ENCODE measurements at places on chromosomes 3 and 15.

DNA sequence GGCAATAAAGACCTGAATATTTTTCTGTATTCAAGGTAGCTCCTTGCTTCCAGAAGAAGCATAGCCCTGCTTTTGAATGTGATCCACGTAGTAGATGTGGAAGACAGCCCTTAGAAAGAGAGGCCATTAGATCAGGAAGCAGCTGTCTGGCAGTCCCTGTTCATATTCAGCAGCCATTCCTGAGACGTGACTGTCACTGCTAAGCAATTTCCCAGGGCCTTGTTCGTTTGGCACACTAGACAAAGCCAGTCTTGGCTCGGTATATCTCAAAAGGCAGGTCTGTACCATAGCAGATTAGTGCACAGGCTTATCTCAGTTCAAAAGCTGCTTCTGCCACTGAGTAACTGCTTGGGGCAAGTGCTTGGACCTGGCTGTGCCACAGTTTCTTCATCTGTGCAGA, 287.8 kb upstream of the MCTP2 start:
- no peak for DNase-seq

GRCh38 chr15:75213768-75214221, 12.1 kb downstream of the C15orf39 start:
- DNase-seq, result no peak

GRCh38 chr3:154943981-154944380, 136.1 kb upstream of the MME start:
- DNase-seq, result no peak

GRCh38 chr3:131033480-131034080, 6.9 kb downstream of the NEK11 start:
- DNase-seq, result peak; percentile 60

DNA sequence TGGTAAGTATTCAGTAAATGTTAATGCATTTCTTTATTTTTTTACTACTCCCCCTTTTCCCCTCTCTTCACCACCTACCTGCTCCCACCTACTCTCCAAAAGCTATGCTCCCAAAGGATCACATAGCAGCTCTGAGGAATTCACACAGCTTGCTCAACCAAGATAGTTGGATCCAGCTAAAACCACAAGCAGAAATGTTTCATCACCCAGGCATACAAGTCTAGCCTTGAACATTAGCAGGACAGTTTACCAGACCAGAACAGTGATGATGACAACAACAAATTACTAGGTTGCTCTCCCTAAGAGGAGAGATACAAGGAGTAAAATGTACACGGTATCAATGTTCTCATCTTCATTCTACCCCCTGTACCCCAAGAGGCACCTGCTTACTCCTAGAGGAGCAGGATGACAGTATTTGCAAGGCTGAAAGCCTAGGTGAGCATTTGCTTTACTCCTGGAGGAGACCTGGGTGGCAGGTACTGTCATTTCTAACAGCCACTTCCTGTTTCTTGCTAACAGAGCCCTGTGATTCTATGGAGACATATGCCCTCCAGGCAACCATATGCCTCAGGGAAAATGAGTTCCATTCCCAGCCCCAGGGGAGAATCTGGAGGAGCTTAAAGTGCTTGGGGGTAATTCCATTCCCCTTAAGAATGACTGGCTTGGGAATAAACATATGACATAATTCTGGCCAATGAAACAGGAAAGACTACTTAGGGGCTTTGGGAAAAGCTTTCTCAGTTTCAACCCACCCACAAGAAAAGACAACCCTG, 237.5 kb downstream of the NTRK3 start:
- no peak for DNase-seq

GRCh38 chr15:74396146-74396438, 28.6 kb upstream of the CYP11A1 start:
- no peak for DNase-seq

- no peak for DNase-seq
Measured at GRCh38 chr15:95363646-95364045, 966.9 kb upstream of the NR2F2 start.

GRCh38 chr3:120324190-120324589, 25.0 kb downstream of the LRRC58 start:
- no peak for DNase-seq

DNA sequence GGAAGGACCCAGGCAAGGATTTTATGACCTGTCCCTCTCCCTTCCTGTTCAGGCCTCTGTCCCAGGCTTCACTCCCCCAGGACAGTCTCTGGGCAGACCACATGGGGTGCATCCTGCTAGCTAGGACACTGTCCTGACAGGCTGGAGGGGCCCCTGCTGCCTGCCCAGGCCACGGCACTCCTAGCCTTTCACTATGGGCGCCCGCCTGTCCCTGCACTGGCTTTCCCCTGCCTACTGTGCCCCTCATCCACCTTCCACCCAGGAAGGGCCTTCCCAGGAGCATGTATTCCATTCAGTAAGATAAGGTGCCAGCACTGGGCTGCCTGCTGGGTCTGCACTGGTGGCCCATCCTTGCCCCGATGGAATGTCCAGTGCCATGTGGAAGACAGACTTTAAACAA, 145.3 kb downstream of the DNAJB8 start:
- no peak for DNase-seq

- DNase-seq, result peak; percentile 72
Measured at GRCh38 chr3:182618085-182618732, 175.1 kb upstream of the ATP11B start.

DNA sequence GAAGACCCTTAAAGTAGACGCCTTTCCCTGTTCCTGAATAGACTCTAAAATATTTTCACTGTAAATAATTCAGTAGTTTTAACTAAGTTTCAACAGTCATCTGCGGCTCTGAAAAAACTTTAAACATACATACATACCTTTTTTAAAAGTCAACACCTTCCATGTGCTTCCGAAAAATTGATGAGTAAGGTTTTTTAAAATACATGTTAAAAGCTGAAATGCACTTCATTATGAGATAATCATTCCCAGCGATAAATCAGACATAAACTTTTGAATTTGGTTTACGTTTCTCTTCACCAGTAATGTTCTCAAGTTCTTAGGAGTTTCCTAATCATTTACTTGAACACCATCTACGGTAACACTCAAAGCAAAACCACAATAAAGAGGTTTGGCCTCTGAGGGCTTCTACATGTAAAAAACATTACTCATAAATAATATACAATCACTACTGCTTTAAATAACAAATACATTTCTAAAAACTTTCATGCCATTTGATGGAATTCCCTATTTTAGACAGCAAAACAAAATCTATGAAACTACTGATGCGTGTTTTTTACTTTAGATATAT, 403.5 kb downstream of the SHQ1 start:
- no peak for DNase-seq

- no peak for DNase-seq
Measured at GRCh38 chr3:104635872-104636580, 730.7 kb upstream of the ALCAM start.

DNA sequence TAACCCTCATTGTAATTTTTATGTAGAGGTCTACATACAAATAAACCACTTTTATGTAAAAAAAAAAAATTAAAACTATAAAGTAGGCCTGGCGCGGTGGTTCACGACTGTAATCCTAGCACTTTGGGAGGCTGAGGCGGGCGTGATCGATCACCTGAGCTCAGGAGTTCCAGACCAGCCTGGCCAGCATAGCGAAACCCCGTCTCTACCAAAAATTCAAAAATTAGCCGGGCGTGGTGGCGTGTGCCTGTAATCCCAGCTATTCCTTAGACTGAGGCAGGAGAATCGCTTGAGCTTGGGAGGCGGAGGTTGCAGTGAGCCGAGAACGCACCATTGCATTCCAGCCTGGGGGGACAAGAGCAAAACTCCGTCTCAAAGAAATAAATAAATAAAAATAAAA, 766 bp upstream of the SLC12A6 start:
- no peak for DNase-seq

DNA sequence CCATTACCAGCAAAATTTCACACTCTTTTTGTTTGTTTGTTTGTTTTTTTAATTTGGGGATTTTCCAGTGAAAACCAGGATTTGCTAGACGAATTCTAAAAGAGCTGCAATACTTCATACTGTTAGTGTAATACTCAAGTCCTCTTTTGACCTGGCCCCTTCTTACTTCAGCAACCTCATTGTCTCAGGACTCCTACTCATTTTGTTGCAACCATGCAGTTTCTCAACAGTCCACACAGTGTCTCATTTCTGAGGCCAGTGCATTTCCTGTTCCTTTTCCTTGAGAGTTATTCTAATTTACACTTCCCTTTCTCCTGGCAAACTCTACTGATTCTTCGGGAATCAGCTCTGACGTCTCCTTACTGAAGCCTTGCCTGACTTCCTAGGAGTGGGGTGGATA, 35.6 kb downstream of the NSUN3 start:
- DNase-seq, result no peak

- DNase-seq, result no peak
Measured at GRCh38 chr15:97168704-97169475, 791.6 kb upstream of the ARRDC4 start.

- DNase-seq, result no peak
Measured at GRCh38 chr3:188671971-188672370, 499.8 kb upstream of the TPRG1 start.

- no peak for DNase-seq
Measured at GRCh38 chr3:73389117-73389813, 235.5 kb downstream of the PDZRN3 start.

- DNase-seq, result peak; percentile 44
Measured at GRCh38 chr3:101690972-101691371, 4.5 kb upstream of the RPL24 start.

- no peak for DNase-seq
Measured at GRCh38 chr3:177337541-177338331, 140.5 kb upstream of the TBL1XR1 start.

- no peak for DNase-seq
Measured at GRCh38 chr3:192920411-192920810, 2.8 kb upstream of the MB21D2 start.

GRCh38 chr3:102521246-102521645, 86.4 kb downstream of the ZPLD1 start:
- no peak for DNase-seq

DNA sequence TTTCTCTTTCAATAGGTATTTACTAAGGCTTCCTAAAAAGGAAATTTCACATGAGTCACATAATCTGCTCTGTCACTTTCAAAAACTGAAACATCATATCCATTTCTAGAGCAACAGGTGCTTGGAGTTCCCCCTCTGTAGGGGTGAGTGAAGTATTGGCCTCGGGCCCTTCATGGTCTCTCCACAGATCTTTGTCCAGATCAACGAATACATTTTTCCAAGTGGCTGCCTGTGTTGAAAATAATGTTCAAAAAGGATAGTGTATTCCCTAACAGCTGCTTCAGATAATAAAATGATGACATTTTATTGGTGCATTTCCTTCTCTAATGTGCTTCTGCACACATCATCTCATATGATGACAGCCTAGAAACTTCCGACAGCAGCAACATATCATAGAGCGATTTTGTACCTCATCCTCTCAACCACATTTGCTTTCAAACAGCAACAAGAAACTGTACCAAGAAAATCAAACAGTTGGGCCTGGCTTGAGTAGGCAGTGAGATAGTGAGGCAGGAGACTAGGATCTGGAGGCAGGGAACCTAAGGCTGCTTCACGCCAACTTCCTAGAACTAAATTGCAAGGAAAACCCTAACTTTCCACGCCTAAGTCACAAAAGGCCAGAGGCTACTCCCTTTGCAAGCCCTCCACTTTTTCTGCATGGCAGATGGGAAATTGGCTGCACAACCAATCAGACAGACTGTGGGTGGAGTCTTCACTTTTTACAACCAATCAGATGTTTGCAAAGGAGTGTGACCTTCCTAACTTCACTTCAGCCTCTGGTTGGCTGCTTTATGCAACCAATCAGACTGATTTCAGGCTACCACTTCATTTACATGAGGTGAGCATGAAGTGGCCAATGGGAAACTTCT, 340.2 kb downstream of the LRRC3B start:
- DNase-seq, result no peak

DNA sequence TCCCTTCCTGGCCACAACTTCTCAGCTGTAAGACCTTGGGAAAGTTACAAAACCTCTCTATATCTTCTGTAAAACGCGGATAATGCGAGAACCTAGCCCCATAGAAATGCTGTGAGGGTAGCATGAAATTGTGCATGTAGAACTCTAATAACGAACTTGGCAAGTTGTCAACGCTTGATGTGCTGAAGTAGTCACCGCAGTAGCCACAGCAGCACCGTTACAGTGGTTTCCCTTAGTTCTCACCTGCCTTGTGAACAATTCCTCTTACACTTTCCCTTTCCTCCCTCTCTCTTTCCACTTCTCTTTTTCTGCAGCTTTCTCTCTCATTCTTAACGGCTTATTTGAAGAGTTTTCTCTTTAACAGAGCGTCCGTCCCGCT, 447 bp upstream of the SHQ1 start:
- peak; percentile 82 for DNase-seq

DNA sequence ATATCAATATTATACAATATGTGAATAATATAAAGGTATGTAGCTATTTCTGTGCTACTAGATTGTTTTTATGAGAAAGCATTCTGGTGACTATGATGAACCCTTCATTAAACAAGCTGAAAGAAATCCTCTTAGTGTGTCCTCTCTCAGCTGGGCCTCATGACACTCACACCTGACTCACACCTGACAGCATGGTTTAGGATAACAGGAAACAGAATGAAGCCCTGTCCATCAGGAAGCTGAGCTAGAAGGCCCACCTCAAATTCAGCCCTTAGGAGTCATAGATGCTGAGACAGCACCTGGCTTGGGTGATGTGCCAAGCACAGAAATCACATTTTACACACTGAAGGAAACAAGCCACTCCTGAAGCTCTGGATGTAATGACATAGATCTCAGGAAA, 30.8 kb downstream of the CHCHD4 start:
- peak; percentile 37 for DNase-seq

DNA sequence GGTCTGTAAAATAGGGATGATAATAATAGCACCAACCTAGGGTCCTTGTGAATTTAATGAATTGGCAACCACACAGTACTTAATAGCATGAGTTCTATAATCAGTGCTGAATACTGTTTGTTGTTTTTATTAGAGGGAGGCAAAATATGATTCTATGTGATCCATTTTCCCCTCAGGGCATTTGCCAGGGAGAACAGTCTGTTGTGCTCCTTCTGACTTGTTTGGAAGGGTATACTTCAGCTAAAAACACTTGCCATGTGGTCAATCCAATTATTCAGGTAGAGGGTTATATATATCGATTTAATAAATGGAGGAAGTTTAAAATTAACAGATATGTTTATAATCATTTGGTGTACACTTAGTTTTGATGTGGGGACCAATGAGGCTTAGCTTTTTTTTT, 305.3 kb downstream of the CHST2 start:
- no peak for DNase-seq

DNA sequence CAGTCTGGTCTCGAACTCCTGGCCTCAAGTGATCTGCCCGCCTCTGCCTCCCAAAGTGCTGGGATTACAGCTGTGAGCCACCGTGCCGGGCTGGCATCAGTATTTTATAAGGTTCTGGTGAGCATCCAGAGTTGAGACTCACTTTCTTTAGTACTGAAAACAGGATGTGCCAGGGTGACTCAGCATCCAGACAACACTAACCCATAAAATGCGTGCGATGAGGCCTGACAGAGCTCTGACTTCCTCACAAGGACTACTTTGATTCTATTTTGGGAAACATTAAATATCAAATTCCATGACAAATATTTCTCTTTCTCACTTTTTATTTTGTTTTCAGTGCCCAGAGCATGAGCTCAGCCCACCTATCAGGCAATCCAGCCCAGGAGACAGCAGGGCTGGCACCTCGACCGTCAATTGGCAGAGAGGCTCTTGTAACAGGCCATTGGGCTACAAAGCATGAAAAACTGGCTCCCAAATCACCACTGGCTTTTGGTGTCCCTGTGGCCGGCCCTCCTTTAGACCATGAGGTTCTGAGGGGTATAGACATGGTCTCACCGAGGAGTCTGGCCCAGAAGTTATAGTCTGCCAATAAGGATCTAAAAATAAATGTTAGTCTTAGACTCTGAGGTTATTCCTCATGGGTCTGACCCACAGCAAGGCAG, 75.0 kb downstream of the FEM1B start:
- no peak for DNase-seq
